ENCODE measurements at places on chromosomes 5 and 9.

- DNase-seq = peak; percentile 60
These were observed 25.3 kb downstream of the DAP start for GRCh38 chr5:10735569-10736276.

GRCh38 chr9:99286536-99286935 is 64.5 kb downstream of the SEC61B start:
- no peak for DNase-seq

DNA sequence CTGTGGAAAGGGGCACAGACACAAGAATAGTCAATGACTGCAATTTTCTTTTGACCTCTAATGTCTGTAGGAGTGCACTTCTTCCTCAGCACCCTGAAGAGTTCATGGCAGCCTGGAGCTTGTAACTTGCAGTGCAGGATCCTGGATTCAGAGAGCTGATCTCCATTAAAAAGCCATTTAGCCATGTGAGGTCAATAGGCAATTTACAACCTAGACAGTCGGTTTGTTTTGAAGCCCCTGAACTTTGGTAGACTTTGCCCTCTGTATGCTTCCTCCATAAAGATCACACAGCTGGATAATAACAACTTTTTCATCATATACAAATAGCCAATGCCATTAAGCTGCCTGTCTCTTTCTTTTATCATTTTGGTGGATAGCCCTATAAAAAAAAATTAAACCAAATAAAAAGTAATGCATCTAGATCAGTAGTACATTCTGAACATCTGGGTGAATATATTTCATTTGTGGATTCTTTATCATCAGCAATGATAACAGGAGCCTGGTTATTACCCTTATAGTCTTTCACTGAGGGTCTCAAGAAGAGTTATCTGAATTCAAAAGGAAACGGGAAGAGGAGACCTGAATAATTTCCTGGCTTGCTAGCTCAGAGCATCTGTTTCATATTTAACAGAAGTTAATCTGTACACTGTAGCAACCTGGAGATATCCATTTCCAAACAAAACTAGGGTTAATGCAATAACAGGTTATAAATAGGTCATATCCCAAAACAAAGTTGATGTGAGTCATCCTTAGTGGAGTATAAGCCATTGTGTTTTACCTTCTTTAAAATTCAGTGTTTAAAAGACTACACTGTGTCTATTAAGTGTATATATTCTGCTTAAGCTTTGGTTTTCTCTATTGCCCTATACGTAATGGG is 193.8 kb upstream of the ACTBL2 start:
- no peak for DNase-seq

- DNase-seq = no peak
These were observed 943 bp downstream of the SFXN1 start for GRCh38 chr5:175479125-175479881.

DNA sequence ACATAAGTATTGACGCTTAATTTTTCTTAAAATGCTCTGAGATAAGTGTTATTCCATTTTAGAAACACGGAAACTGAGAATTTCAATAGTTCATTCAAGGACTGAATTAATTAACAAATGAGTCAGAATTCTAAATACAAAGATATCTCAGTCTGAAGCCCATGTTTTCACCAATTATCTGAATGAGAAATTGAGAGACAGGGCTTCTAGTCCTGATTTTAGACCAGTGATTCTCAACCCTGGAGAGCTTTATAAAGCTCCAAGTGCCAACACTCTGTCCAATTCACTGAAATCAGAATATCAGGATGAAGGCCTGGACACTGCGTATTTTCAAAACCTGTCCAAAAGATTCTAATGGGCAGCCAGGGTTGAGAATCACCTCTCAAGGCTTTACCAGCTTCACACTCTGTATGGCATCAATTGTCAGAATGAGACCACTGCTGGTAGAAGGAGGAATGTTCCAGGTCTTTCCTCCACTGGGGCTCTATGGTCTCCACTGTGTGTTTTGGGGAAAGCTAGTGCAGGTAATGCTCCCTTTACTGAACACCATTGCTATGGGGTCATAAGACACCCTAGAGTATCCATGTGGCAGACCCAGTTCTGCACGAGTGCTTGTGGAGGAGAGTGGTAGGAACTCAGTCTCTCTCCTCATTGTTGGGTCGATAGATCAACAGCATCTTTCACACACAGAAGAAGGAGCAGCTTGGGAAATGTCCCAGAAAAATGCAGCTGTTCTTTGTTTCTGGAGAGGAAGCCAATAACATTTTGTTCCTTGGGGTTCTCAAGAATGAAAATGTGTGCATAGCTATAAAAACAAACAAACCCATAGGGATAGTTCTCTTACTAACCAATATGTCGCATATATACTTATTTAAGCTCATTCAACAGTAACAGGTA is 99.7 kb upstream of the OSMR start:
- no peak for DNase-seq

GRCh38 chr5:33167541-33167940 is 273.2 kb upstream of the TARS1 start:
- no peak for DNase-seq

DNA sequence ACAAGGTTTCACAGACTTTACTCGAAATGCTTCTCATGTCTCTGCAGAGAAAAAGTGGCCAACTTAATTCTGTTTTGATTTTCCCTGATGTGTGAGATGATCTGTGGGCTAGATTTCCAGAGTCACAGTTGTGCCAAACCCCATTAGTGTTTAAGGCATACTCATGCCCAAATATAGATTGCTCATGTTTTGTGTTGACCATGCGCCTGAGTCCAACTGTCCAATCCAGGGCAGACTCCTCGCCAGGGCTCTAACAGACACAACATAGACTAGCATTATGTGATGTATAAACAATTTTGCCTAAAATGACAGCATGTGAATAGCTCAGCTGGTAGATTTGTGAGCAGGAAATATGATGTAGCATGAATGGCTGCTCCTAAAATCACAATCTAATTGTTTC is 128.1 kb downstream of the PRDM6 start:
- no peak for DNase-seq

DNA sequence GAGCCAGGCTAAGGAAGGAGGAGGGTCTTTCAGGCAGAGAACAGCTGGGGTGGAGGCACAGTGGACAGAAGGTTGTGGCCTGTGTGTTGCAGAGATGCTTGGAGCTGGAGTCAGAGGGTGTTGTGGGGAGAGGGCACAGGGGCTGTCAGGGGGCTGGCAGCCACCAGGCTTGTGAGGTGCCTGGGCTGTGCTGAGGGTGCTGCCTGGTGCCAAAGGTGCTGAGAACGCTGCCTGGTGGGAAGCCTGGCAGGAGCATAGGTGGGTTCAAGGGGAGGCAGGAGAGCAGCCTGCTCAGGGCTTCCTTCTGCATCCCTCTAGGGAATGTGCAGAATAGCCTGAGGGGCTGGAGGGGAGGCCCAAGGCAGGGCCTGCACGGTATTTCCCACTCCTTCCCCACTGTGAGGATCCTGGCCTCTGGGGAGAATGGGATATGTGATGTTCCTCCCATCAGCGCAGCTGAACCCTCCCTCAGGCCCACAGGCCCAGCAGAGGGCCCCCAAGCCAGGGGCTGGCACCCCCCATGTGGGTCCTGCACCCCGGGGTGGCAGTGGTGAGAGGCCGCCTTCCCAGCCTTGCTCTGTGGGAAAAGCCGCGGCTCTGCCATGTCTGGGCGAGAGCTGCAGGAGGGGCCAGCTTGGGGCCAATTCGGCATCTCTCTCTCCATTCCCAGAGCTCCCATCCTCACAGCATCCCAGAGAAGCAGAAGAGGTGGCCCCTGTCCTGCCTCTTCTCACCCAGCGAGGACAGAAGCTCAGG is 76.3 kb downstream of the CACNA1B start:
- DNase-seq = no peak

GRCh38 chr5:154047324-154047723 is 8.6 kb downstream of the MFAP3 start:
- DNase-seq = no peak

DNA sequence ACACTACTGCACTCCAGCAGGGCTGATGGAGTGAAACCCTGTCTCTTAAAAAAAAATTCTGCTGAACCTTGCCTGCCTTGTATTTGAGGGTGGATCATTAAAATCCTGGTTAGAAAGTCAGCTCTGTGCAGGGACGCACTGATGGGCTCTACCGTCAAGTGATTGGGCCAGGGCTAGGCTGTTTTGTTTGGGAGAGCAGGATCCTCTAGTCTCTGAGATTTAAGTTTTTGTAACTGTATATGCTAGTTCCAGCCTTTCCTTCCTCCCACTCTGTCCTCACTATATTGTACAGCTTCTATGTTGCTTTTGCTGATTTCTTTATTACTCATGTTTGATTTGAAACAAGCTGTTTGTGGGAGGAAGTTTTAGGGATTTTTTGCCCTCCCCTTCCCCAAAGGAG is 11.5 kb downstream of the DDX4 start:
- DNase-seq = no peak

DNA sequence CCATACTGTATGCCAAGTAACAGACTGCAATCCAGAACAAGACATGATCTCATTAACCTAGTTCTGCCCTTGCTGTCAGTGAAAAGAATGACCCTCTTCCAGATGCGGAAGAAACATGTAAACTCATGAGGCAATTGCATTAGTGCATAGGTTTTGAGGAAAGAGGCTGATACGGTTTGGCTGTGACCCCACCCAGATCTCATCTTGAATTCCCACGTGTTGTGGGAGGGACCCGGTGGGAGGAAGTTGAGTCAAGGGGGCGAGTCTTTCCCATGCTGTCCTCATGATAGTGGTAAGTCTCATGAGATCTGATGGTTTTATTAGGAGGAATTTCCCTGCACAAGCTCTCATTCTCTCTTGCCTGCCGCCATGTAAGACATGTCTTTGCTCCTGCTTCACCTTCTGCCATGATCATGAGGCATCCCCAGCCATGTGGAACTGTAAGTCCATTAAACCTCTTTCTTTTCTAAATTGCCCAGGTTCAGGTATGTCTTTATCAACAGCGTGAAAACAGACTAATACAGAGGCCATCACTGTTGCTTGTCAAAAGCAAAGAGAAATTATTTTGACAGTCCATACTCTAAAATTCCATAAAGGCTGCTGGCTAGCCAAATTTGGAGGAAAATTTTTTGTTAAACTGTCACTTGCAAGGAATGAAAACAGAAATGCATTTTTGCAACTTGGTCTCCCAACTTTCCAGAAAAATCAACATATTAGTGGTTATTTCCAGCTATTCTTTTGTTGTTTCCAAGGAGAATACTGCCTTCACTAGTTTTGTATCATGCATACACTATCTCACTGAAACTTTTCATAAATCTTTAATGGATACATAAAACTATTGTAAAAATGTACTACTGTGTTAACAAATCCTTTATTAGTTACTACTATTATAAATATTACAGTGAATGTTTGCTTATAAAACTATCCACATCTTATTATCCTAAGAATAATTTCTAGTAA is 3.2 kb upstream of the ARL15 start:
- DNase-seq = peak; percentile 73

GRCh38 chr5:27402828-27403227 is 364.4 kb upstream of the CDH9 start:
- no peak for DNase-seq

GRCh38 chr9:85112933-85113418 is 443.4 kb downstream of the NTRK2 start:
- no peak for DNase-seq

- peak; percentile 42 for DNase-seq
These were observed 119.9 kb downstream of the KCNIP1 start for GRCh38 chr5:170623576-170624181.

GRCh38 chr5:154345255-154345952 is 100.4 kb upstream of the SAP30L start:
- DNase-seq = no peak

DNA sequence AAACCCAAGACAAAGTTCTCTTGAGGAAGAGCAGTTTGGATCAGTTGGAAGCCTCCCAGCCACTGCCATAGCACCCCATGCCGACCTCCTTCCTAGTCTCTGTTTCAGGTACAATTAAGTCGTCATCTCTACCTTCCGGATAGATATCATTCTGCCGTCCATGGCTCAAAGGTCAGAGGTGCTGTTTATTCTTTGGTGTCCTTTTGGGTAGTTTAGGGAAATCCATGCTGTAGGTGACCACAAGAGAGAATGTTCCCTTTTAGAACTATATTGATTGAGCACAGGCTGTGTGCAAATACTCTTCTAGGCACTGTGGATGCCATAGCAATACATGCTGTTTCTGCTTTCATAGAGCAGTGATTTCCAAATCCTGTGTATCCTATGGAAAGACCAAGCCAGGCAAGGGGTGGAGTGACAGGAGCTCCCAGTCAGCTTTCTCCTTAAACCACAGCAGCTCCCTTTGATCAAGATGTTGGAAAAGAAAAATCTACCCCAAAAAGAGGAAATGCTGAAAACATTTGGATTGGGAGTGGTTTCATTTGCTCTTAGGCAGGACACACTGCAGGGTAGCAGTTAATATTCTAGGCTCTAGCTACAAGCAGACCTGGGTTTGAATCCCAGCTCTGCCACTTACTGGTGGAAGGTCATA is 127.9 kb downstream of the PALM2AKAP2 start:
- DNase-seq = no peak
